ENCODE measurements at places on chromosomes 12 and 14.

- peak; percentile 75 for DNase-seq
Measured at GRCh38 chr14:29039171-29039570, 272.6 kb downstream of the FOXG1 start.

GRCh38 chr12:117037289-117038022 is 61.8 kb downstream of the TESC start:
- no peak for DNase-seq

- no peak for DNase-seq
Measured at GRCh38 chr14:97268097-97268496, 470.9 kb downstream of the VRK1 start.

- no peak for DNase-seq
Measured at GRCh38 chr14:71591231-71591630, 341.0 kb upstream of the RGS6 start.

GRCh38 chr14:94677213-94677612 is 65.0 kb downstream of the SERPINA3 start:
- DNase-seq = no peak

DNA sequence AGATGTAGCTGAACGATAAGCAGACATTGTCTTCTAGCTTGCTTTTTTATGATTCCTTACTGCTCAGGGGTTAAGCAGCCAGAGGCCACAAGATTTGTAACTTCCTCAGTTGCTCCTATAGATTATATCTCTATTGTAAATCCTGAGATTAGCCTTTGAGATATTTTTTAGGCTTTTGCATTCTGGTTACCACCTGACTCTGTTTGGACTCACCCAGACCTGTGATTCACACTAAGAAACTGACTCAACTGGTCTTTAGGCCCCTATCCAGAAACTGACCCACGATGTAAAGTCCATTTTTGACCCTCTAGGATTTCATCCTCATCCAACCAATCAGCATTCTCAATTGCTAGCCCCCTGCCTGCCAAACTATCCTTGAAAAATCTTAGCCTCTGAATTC is 194.4 kb downstream of the RASSF9 start:
- DNase-seq = no peak

DNA sequence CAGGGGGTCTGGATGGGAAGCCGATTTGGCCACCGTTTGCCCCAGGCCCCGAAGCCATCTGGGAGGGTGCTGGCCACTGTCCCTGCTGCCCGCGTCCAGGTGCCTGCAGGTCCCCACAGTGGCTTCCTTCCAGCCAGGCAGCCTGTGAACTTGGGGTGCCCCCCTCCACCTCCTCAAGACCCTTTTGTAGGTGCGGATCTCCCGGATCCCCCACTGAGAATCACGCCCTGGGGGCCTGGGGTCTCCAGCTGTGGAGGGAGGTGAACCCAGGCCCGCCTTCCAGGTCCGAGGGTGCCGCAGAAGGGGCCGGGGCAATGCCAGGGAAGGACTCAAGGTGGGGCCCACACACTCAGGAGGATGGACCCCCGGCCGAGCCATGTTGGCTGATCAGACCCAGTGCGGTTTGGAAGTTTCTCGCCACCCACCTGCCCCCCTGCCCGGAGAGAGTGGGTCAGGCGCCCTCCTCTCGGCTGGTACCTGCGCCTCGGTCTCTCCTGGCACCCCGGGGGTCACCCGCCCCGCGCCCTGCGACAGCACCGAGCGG is 1.7 kb downstream of the MMP17 start:
- DNase-seq = no peak

DNA sequence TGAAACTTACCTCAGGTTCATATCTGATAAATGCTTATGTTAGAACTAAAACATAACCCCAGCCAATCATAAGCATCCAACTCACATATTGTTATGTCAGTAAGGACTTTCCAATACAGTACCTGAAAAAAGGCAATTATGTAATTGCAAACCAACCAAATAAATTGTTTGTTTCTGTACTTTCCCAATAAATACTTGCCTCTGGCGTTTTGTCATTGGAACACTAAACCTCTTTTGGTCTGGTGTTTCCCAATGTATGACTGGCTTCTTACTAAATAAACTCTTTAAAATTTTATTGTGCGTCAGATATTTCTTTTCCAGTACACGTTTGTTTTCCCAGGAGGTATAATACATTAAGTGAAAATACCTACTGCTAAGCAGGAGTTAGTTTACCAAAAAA is 6.7 kb upstream of the PTPRB start:
- DNase-seq = no peak

DNA sequence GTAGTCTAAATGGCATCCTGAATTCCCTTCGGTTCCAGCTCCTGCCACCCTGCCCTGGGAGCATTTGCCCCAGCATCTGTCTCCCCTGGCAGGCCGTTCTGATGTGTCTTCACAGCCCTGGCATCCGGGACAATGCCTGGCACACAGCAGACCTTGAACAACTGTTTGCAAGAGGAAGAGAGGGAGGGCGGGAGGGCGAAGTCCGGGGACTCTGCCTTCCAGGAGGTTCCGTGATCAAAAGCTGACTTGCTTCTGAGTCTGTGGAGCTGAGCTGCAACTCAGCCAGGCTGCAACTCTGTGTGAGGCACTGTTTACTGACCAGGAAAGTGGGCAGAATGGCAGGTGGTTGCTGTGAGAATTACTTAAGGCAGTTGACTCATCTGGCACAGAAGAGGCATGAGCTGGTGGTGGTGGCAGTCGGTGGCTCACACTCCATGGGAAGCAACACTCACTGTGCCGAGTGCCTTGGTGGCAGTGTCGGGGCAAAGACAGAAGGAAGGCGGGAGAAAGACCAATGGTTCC is 61.1 kb upstream of the DLK1 start:
- DNase-seq = peak; percentile 91

GRCh38 chr14:61365667-61366212 is 44.4 kb downstream of the PRKCH start:
- DNase-seq = no peak

DNA sequence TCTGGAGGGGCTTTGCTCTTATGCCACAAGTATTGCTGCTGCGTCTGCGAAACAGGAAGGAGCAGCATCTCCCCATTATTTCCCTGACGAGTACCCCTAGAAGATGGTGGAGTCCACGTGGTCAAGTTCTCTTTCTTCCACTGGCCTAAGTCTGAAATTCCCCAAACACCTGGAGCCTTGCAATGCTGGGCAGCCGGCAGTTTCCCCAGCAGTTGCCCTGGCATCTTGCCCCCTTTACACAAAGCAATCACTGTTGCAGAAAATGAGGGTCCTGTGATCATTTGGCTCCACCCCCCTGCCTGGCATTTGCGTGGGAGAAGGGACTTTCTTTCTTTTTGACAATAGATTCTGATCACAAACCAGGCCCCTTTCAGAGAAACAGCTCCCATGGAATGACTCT is 56.9 kb downstream of the FOS start:
- DNase-seq = no peak

GRCh38 chr14:105503935-105504692 is 13.1 kb downstream of the TEDC1 start:
- no peak for DNase-seq

DNA sequence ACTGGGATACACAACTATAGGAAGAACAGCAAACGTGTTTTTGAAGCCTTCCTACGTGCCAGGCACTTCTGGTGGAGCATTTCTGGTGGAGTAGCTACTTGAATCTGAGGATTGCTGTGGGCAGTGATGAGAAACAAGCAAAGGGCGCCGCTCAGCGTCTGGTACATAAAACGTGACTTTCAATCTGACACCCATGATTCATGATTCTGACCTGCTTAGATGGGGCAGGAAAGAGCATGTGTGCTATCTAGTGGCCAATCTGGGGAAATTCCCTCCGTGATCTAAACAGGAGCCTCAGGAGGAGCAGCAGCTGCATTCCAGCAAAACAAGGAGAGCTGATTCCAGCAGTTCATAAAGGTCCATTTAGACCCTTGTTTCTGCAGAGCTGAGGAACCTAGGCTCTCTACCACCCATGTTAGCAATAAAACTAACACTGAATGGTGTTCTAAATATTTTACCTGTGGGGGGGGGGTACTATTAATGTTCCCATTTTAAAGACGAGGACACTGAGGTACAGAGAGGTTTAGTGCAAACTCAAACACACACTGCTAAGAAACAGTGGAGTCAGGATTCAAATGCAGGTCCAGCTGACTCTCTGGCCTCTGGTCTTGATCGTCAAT is 37.8 kb downstream of the PAH start:
- peak; percentile 93 for DNase-seq

GRCh38 chr14:102523569-102524450 is 14.2 kb upstream of the ANKRD9 start:
- DNase-seq = no peak

GRCh38 chr12:47547077-47547476 is 158.8 kb downstream of the RPAP3 start:
- DNase-seq = no peak

GRCh38 chr12:51937926-51938325 is 13.6 kb upstream of the ACVR1B start:
- peak; percentile 42 for DNase-seq

All from NCI-H1694 treated with DMSO at 0.1 percent for 48 hours (cell line).